Fibroblast of skin of right biceps (primary cell): ENCODE measurements at places on chromosomes 7 and 10.

GRCh38 chr10:112246-112645, 23.0 kb upstream of the ZMYND11 start:
- DNase-seq = no peak

GRCh38 chr10:101493782-101494281, 94.2 kb downstream of the POLL start:
- no peak for DNase-seq

DNA sequence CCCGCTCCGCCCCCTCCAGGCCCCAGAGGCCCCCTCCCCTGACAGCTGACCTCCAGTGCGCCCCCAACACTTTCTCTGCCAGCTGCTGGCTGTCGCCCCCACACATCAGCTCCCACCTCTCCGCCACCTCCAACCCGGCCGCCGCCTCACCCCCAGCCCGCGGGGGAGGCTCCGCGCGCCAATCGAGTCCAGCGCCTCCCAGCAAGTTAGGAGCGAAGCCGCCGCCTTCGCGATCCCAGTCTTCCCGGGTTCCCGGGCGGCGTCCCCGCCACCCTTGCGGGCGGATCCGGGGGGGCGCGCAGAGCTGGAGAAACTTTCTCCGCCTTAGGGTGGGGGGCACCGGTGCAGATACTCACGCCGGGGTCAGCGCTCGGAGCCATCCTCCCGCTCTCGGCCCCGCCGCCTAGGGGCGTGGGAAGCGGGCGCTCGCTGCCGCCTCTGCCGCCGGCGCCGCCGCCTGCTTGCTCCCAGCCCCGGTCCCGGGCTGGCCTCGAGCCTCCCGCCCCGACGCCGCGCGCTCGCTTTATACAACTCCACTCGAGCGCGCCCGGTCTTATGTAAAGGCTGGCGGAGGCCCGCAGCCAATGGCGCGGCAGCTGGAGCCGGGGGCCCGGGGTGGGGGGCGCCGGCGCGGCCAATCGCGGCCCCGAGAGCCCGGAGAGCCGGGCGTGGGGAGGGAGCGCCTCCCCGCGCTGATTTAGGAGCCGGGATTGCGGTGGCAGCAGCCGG, at the start of gene CRTAC1:
CRTAC1 (minus strand) TSS at position 529 of the 729 bp plus-strand sequence; CDS start at position 380, 149 bp downstream.
- peak; percentile 36 for DNase-seq

DNA sequence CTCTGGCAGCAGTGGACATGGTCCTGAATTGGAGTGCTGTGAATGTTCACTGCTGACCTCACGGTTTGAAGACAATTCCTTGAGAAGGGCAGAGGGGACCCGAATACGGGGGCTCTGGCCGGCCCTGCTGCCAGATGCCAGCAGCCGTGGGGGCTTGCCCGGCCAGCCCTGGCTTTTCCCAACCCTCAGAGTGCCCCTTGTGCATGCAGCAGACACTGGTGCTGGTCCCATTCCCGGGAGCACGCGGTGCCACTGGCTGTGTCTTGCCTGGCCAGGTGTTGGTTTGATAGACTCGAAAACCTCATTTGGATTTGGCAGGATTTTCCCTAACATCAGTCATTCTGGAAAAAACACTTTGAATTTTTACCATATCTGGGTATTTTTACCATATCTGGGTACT, 49.1 kb downstream of the LHPP start:
- DNase-seq = no peak

DNA sequence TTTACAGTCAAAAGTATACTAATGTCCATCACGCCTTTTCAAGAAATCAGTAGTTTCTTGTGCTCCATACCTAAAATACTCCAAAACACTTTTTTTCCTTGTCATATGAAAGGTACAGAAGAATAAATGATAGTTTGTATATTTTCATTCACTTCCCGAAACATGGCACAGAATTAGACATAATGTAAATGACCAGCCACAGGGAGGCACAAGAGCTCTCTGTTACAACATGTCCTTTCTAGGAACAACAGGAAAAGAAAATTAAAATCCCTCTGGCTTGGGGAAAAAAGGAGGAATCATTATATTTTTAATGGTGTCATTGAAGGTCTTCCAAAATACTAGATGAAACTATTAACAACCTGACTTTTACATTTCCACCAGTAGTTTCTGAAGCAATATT, 331.2 kb downstream of the ACTR3B start:
- no peak for DNase-seq

GRCh38 chr7:80459776-80460510, 51.9 kb downstream of the GNAT3 start:
- no peak for DNase-seq
